Activated naive CD8-positive, alpha-beta T cell treated with anti-CD3 and anti-CD28 coated beads, Interleukin-2, amount 50 U/mL, for 24 hours (primary cell): ENCODE measurements at places on chromosomes 7 and 10.

- peak; percentile 29 for DNase-seq
Measured at GRCh38 chr7:80078159-80078731, 56.4 kb upstream of the GNAI1 start.

DNA sequence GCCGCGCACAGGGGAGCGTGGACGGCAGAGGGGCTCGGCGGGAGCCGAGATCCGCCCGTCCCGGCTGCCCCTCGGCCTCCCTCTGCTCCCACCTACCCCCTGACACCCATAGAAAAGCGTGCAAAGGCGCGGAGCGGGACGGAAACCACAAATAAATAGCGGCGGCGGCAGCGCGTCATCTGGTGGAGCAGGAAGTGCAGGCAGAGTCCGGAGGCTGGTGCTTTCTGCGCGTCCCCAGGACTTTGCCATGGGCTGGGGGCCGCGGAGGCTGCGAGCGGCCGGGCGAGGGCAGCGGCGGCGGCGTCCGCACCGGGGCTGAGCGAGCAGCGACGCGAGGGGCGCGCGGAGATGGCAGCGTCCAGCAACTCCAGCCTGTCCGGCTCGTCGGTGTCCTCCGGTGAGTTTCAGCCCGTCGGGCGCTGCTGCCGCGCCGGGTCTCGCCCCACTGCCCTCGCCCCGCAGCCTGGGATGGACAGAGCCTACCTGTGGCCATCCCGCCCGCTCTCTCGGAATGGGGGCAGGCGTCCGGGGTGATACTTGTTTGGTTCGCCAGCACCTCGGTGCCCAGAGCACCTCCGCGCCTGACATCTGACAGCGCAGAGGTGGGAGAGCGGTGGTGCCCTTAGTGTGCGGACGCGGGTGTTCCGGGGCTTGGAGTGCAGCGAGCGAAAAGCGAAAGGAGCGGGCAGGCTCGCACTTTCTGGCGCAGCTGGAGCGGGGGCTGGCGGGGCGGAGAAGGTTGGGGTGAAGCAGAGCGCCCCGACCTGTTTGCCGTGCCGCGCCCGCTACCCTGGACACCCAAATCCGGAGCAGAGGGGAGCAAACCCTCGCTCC, at the start of gene CHN2:
Gene CHN2, plus strand, starts transcription at position 182 of the 834 bp plus-strand sequence.
- peak; percentile 42 for DNase-seq

GRCh38 chr7:91266689-91267090, 2.5 kb downstream of the FZD1 start:
- DNase-seq: no peak

GRCh38 chr10:100600218-100600617, 64.5 kb downstream of the HIF1AN start:
- DNase-seq: no peak

DNA sequence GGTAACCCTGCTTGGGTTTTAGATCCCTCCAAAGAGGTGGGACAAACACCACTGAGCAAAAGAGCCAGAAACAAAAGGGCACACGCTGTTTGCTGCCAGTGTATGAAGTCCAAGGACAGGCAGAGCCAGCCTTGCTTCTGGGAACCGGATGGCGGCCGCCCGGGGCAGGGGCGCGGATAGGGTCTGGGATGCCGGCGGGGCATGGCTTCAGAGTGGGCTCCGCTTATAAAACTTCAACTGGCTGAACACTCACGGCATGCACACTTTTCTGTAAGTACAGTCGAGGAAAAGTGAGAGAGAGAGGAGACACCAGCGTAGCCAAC, 62.6 kb downstream of the ASB13 start:
- DNase-seq: no peak

GRCh38 chr10:80421707-80422536, 13.6 kb downstream of the PRXL2A start:
- DNase-seq: no peak

GRCh38 chr7:113370910-113371309, 252.6 kb upstream of the SMIM30 start:
- DNase-seq: no peak

DNA sequence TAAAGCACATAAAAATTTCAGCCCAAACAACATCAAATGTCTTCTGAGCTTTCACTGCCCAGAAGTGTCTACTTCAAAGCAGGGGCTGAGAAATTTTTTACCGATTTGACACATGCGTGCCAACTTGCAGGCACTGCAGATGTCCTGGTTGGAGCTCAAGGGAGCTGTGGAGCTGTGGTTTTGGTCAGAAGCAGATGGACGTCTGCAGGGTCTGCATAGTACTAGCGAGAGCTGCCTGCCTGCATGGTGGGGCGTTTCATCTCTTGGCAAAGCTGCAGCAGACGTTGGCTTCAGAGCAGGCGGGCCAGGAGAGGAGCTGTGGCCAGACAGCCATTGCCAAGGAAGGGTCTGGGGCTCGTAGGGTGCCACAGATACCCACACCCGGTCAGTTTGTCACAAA, 296.7 kb downstream of the GLRX3 start:
- DNase-seq: no peak

- DNase-seq: no peak
Measured at GRCh38 chr10:42973870-42974692, 102.8 kb upstream of the RET start.

DNA sequence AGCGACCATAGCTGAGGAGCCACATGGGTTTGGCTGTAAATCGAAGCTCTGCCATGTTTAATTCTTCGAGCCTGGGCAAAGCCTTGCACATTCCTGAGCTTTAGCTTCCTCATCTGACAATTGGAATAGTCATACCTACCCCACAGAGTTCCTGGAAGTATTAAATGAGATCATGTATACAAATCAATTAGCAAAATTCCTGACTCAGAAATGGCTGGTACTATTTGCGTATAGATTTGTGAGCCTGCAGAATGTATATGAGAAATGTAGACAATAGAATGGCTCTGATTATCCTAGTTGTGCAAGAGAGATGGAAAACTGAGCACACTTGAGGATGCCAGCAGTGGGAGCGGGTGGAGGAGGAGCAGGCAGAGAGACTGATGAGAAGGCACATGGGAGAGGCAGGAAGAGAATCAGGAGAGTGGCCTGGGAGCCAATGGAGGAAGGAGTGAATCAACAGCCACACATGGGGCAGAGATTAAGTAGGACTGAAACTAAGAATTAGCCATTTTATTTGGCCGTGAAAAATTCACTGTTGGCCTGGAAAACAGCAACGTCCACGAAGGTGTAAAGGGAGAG, 128.0 kb upstream of the C1GALT1 start:
- DNase-seq: no peak

DNA sequence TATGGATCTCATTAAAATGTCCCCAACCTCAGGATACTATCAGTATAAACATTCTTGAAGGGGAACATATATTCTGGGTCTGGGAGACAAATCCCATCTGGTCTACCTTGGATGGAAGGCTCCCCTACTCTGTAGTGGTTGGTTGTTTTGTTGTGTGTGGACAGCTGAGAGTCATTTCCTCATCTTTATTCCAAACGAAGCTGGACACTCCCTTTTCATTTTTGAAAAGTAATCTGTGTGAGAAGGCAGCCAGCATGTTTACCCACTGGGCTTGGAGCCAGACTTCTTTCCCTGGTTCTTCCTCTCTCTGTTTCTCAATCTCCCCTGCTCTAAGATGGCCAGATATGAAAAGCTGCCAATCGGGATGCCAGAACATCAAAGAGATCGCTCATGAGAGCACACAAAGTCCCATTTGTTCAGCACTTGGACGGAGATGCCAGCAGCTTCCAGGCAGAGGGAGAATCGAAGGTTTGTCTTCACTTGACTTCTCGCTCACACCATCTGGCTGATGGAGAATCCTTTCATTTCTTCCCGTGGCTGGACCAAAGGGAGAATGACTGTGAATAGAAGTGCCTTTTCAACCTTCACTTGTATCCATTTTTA, 108.1 kb upstream of the AGR3 start:
- DNase-seq: no peak

DNA sequence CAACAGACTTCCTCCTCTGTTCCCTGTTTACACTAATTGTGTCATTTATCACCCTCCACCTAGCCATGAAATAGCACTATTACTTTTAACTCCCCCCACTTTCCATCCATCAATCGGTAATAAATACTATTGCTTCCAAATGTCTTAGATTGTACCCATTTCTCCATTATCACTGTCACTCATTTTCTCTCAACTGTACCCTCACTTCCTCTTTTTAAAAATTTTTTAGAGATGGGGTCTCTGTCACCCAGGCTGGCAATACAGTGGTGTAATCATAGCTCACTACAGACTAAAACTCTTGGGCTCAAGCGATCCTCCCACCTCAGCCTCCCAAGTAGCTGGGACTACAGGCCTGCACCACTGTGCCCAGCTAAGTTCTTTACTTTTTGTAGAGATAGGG, 123.5 kb upstream of the EGR2 start:
- no peak for DNase-seq

GRCh38 chr10:54808186-54808935, 7.3 kb upstream of the PCDH15 start:
- DNase-seq: no peak

DNA sequence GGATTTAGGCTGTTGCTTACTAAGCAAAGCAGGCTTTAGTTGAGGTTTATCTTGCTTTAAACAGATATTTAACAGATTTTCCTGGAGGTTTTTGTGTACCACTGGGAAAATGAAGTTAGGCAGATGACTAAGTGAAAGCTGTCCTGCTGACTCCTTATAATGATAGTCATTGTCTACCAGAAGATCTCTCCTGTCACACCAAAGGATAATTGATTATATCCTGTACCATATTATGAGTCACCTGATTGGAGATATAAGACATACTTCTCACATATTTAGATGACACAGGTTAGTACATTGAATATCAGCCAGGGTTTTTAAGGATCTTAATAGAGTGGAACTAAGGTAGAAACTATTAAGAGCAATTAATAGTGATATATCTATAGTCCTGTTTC, 68.4 kb downstream of the PTEN start:
- no peak for DNase-seq

DNA sequence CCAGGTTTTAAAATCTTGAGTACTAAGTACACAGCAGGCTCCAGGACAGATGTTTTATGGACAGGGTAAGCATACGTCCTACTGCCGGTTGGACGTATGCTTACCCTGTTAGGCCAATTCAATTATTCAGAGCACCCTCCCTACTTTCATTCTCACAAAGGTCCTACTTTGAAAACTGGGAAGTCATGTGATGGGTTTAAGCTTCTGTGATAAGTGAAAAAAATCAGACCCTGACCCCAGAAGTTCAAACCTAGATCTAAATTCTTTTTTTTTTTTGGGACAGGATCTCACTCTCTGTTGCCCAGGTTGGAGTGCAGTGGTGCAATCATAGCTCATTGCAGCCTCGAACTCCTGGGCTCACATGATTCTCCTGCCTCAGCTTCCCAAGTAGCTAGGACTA, 55.2 kb downstream of the HIPK2 start:
- DNase-seq: no peak

- no peak for DNase-seq
Measured at GRCh38 chr7:85010306-85010705, 176.6 kb downstream of the SEMA3D start.

DNA sequence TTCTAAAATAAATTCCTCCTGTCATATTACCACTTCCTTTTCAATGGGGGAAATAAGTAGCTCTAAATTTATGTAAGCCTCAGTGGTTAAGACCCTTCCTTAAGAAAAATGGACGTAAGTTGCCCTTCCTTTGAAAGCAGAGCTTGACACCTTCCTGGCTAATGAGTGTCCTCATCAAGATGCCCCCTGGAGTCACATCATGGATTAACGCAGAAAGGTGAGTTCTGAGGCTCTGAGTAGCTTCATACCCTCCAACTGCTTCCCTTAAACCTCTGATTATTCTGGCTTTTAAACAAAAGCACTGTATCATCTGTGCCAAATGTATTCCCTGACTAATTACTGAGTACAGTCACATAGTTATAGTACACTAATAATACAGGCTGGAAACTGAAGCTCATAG, 14.7 kb downstream of the KCTD7 start:
- DNase-seq: no peak
